Osteoblast (primary cell): ENCODE measurements at places on chromosomes 12 and 14. TPM values are rescaled to one million over a fixed set of nuclear protein-coding genes. Genes with fewer than 3 reads are reported as not detected.

GRCh38 chr14:41663473-41663850 lies 56.8 kb downstream of the LRFN5 start:
- no peak for DNase-seq

- no peak for DNase-seq
Observed at GRCh38 chr14:62778852-62779251, 266.4 kb downstream of the KCNH5 start.

DNA sequence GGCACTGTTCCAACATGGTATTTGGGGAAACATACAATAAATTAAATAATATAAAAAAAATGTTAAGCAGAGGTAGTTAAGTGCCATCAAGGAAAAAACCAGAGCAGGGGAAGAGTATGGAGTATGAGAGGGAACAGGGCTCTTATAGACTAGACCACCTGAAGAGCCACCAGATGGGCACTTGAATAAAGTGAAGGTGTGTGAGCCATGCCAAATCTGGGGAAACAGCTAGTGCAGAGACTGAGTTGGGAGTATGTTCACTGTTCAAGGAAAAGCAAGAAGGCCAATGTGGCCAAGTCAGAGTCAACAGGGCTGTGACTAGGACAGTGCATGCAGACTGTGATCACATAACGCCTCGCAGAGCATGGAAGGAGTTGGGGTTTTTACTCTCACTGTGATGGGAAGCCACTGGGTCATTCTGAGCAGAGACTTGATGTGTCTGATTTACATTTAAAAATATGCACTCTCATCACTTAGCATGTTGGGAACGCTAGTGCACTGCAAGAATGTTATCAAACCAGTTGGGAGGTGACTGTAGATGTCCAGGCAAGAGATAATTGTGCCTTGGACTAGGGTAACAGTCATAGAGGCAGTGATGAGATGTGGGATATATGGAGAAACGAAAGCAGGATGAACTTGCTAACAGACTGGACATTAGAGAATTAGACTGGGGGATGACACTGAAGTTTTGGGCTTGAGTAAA lies 25.6 kb downstream of the NDUFA12 start:
- no peak for DNase-seq

GRCh38 chr14:44898551-44898950 lies 63.2 kb downstream of the KLHL28 start:
- DNase-seq = no peak

- DNase-seq = no peak
Observed at GRCh38 chr12:94429633-94430032, 30.0 kb downstream of the CEP83 start.

DNA sequence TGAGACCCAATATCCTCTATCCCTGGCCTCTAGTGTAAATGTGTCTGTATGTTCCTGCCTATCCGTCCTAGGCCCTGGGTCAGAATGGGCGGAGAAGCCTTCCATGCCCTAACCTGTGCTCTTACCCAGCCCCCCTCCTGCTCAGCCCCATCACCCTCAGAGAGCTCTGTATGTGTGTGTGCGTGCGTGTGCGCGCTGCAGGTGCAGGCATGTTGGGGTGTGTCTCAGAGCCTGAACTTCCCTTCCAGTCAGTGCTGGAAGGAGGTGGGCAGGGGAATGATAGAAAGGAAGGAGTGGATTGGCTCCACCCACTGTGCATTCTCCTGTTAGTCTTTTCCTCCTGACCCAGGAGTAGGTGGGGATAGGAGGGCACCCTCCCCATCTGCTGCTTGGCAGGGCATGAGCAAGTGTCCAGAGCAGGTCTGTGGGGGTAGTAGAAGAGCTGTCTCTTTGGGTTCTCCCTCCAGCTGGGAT lies 7.2 kb downstream of the NAB2 start:
- peak; percentile 54 for DNase-seq

DNA sequence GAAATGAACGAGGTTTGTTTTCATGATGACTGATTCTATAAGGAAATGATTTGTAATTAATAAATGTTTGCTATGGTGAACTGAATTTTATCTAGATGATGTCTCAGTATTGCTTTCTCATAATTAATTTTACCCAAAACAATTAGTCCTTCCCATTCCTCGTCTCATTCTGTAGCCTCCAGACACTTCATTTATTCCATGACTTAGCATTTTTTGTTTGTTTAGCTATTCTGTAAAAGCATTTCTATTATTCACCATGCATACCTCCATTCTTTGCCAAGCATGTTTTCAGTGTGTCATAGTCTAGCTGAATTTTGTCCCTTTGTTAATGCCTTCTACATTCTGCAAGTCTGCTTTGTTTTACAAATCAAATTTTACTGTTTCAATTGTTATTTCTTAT lies 137.4 kb upstream of the RPL10L start:
- no peak for DNase-seq

GRCh38 chr12:66197495-66197921 lies 8.5 kb downstream of the IRAK3 start:
- DNase-seq = no peak

DNA sequence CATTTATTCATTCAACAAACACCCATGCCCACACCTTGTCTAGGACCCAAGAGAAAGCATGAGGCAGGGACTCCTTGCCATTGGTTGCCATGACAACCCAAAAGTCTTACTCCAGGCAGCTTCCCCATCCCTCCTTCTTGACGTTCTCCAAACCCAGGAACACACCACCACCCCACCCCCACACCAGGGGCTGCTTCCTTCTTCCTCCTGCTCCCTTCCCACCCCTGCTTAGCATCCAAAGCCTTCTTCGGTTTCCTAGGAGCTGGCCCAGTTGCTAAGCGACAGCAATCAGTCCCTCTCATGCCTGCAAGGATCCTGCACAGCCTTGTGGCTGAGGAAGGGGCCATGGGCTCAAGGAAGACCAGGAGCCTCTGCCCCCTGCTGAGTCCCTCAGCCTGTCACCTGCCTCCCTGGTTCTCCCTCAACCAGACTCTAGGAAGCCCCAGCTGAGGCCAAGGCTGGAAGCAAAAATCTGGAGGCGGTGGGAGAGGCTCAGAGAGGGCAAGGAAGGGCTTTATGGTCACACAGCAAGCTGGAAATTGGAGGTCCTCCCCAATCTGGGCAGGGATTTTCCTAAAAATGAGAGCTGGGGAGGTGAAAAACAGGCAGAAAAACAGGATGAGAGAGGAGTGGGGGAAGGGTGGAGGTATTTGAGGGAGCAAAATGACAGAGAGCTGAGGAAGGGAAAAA lies 15.4 kb downstream of the RASAL1 start:
- peak; percentile 55 for DNase-seq

DNA sequence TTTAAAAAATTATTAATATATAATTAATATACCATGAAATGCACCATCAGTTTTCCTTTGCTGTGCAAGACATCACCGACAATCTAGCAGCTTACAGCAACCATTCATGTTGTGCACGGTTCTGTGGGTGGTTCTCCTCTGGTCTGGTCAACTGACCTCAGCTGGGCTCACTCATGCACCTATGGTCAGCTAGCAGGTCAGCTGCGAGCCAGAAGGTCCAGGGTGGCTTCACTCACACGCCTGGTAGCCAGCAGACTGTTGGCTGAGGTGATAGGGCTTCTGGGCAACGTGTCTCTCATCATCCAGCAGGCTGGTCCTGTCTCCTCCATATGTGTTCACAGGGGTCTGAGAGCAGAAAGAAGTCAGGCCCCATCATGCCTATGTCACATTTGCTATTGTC lies 210.4 kb downstream of the KIF26A start:
- DNase-seq = no peak

GRCh38 chr14:96279564-96279963 lies 23.6 kb downstream of the BDKRB1 start:
- no peak for DNase-seq

DNA sequence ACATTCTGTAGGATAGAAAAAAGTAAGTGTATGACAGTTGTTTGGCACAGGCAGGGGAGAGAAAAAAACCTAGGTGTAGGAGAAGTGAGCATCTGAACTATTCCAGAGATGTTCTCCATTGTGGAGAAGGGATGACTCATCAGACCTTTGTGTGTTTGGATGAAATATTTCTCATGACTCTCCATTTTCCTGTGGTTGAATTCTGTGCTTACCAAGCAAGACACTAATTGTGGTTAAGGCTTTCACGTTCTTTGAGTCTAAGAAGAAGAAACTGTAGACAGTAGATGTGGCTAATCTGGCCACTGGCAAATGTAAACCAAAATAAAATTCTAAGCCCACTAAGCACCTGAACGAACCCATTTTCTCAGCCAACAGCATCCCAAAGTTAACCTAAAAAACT lies 107.9 kb upstream of the GZMB start:
- no peak for DNase-seq

- DNase-seq = no peak
Observed at GRCh38 chr12:46663318-46663717, 162.5 kb downstream of the SLC38A4 start.

DNA sequence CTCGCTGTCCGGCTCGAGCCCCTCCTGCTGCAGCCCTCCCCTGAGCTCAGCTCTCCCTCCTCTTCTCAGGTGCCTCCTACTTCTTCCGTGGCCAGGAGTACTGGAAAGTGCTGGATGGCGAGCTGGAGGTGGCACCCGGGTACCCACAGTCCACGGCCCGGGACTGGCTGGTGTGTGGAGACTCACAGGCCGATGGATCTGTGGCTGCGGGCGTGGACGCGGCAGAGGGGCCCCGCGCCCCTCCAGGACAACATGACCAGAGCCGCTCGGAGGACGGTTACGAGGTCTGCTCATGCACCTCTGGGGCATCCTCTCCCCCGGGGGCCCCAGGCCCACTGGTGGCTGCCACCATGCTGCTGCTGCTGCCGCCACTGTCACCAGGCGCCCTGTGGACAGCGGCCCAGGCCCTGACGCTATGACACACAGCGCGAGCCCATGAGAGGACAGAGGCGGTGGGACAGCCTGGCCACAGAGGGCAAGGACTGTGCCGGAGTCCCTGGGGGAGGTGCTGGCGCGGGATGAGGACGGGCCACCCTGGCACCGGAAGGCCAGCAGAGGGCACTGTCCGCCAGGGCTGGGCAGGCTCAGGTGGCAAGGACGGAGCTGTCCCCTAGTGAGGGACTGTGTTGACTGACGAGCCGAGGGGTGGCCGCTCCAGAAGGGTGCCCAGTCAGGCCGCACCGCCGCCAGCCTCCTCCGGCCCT lies 22.8 kb downstream of the MMP17 start:
- peak; percentile 95 for DNase-seq

DNA sequence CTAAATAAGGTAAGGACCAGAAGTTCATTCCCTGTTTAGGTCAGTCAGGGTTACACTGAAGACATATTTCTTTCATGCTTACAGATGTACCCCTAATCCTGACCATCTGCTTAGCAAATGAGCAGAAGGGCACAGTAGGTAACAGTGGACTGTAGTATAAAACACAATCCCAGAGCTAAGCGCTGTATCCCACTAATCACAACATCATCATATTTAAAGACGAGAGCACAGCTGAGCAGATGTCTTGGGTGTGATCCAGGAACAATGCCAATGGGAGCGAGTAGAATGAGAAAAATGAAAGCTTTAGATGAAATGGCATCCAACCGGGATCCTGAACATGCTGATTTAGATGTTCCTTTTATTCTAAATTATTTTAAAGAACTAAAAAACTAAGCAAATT lies 213.4 kb downstream of the CCER1 start:
- DNase-seq = no peak

- DNase-seq = no peak
Observed at GRCh38 chr12:113373440-113373839, 15.1 kb downstream of the PLBD2 start.

GRCh38 chr12:46237371-46238045 lies 31.3 kb downstream of the SLC38A1 start:
- no peak for DNase-seq

DNA sequence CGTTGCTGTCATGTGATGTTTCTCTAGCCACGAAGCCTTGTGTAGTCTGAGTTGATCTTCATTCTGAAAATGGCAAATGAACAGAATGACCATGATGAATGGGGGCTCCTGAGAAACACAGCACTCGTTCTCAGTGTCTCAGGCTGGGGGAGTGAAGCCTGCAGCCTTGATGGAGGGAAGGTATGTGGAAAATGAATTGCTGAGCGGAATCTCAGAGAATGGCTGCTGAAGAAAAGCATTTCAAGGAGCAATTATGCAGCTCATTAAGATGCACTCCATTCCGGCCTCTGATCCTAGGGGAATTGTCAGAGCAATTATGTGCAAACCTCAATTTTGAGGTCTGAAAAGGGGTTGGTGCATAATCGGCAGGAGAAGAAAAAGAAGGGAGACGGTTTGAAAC lies 167.1 kb downstream of the CHST11 start:
- no peak for DNase-seq

- DNase-seq = peak; percentile 72
Observed at GRCh38 chr14:100901391-100902183, 1.9 kb downstream of the RTL1 start.

- DNase-seq = no peak
Observed at GRCh38 chr14:66405158-66405557, 81.0 kb upstream of the CCDC196 start.

The SYT1 gene
- 0.29 TPM in 1 of 2 replicates, not detected in the other for total RNA-seq

The LRRC10 gene
- not detected in 2 replicates for total RNA-seq

The PDE3A gene
- total RNA-seq = 8.0 and 14.8 TPM in 2 replicates

The MORN3 gene
- total RNA-seq = 0.88 and 1.4 TPM in 2 replicates

The PAWR gene
- total RNA-seq = 73.4 and 78.5 TPM in 2 replicates

The SSPN gene
- total RNA-seq = 9.8 and 18.9 TPM in 2 replicates

The SCNN1A gene
- under 0.01 and 0.36 TPM in 2 replicates for total RNA-seq

The MIP gene
- total RNA-seq = not detected in 2 replicates

The KRT3 gene
- total RNA-seq = not detected in 2 replicates

The CLEC4C gene
- total RNA-seq = not detected in 2 replicates

The TEX52 gene
- not detected in 2 replicates for total RNA-seq
